ENCODE measurements at places on chromosomes 1 and 21.

DNA sequence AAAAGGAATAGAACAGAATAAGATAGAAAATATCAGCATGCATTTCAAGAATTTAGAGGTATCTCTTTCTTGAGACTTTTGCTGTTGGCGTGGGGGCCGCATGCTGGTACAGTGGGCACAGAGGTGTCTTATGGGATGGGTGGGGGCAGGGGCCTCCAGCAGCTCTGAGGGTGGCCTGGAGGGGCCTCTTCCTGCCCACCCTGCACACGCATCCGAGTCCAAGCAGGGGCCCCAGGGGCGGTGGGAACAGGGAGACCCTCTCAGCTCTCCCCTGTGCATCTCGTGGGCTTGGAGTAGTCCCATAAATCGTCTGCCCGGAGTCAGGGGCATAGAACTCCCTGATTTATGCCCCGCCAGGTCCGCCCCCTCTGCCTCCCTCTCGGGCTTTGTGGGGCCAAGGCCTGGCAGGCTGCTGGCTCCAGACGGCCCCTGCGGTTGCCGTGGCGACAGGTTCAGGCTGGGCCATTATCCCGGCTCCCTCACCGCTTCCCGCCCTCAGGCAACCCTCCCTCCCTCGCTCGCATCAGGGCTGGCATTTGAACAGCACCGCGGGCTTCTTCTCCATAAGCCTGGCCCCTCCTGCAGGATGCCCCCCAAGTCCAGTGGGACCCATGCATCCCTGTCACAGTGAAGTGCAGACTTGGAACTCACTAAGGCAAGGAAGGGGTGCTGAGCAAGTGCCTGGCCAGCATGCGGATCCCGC is 133.2 kb upstream of the ZBTB40 start:
- no peak overlapping the region for H3K4me3 ChIP-seq
- H3K27me3 ChIP-seq: peaks cover 88% of the 10 kb centered on the region
- H3K36me3 ChIP-seq: no peaks in the 10 kb centered on the region
- H3K4me1 ChIP-seq: no peaks in the 10 kb centered on the region

- peaks cover 41% of the 10 kb centered on the region for H3K4me1 ChIP-seq
- no peaks in the 10 kb centered on the region for H3K36me3 ChIP-seq
- no peak overlapping the region for H3K4me3 ChIP-seq
- no peaks in the 10 kb centered on the region for H3K27me3 ChIP-seq
- H3K27ac ChIP-seq: peak overlapping the region; percentile 31
These were observed 7.4 kb upstream of the RGS13 start for GRCh38 chr1:192628396-192629057.

DNA sequence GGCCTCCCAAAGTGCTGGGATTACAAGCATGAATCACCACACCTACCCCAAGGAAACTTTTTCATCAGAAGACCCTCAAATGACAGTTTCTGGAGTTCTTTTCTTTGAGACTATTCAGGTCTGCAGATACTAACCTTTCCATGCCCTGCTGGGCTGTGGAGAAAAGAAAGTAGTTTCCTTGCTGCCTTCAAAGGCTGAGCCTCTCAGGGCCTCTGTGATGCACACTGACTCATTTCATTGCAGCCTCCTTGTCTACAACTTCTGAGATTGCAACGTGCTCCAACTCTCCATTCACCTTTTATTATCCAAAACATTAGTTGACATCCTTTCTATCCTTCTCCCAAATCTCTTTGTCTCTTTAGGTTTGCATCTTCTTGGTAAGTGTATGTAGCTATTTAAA is 8.8 kb upstream of the SAMSN1 start:
- no peaks in the 10 kb centered on the region for H3K27me3 ChIP-seq
- no peaks in the 10 kb centered on the region for H3K4me1 ChIP-seq
- no peaks in the 10 kb centered on the region for H3K36me3 ChIP-seq
- no peak for DNase-seq
- no peak overlapping the region for H3K4me3 ChIP-seq
- H3K27ac ChIP-seq: no peak overlapping the region

GRCh38 chr1:89465201-89465600 is 59.4 kb upstream of the LRRC8B start:
- no peaks in the 10 kb centered on the region for H3K4me1 ChIP-seq
- H3K27me3 ChIP-seq: peaks cover 15% of the 10 kb centered on the region
- no peak overlapping the region for H3K27ac ChIP-seq
- no peak overlapping the region for H3K4me3 ChIP-seq

- no peaks in the 10 kb centered on the region for H3K36me3 ChIP-seq
- no peaks in the 10 kb centered on the region for H3K27me3 ChIP-seq
- H3K27ac ChIP-seq: no peak overlapping the region
- no peak for DNase-seq
- no peaks in the 10 kb centered on the region for H3K4me1 ChIP-seq
- H3K4me3 ChIP-seq: no peak overlapping the region
These were observed 26.3 kb downstream of the SERINC2 start for GRCh38 chr1:31439276-31439675.

- H3K27me3 ChIP-seq: peaks cover 45% of the 10 kb centered on the region
- no peak for DNase-seq
- H3K4me3 ChIP-seq: no peak overlapping the region
These were observed 111.1 kb upstream of the ETV3 start for GRCh38 chr1:157249326-157249725.

DNA sequence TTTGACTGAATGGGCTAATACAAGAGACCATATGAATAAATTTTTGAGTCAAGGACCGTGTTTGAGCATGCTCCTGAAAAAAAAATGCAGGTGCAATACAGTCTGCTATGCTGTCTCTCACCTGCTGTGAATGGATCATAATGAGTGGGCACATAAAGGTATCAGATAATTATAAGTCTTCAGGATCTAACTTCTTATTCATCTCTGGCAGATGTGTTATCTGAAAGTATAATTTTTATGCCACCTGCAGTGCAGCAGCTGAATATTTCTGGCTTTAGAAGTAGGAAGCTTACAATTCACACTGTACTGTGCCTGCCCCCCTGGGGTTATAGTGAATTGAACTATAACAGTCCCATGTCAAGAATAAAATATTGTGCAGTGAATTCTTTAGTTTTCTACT is 333.3 kb downstream of the MRPL39 start:
- no peaks in the 10 kb centered on the region for H3K27me3 ChIP-seq
- no peak overlapping the region for H3K4me3 ChIP-seq
- no peak overlapping the region for H3K27ac ChIP-seq
- H3K4me1 ChIP-seq: no peaks in the 10 kb centered on the region

DNA sequence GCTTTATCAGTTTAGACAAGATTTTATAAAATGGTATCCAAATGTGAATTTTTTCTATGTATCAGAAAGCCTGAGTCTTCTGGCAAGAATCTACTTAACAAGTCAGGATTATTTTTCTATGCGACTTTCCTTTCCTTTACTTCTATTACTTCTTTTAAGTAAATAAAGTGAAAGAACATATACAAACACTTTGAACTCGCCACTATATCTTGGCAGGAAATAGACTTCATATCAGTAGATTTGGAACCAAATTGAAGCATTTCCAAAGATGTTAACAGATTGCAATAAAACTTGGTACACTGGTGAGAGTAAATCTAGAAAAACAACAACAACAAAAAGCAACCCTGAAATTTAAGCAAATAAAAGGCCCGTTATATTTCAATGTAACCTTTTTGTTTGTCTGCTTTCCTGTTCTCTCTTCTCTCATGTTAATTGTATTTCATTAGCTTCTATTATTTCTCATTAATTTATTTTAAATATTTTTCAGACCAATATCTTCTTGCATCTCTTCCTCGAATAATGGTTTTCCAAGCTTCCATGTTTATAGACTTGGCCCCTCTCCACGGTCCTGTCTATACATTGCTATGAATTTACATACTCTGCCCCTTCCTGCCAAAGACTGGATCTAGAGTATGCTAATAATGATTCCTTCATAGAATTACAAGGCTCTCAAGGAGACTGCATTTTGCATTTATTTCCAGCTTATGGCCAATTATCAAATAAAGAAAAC is 843.6 kb downstream of the ADGRL2 start:
- H3K27ac ChIP-seq: no peak overlapping the region
- no peaks in the 10 kb centered on the region for H3K27me3 ChIP-seq
- no peak overlapping the region for H3K4me3 ChIP-seq
- DNase-seq: no peak

DNA sequence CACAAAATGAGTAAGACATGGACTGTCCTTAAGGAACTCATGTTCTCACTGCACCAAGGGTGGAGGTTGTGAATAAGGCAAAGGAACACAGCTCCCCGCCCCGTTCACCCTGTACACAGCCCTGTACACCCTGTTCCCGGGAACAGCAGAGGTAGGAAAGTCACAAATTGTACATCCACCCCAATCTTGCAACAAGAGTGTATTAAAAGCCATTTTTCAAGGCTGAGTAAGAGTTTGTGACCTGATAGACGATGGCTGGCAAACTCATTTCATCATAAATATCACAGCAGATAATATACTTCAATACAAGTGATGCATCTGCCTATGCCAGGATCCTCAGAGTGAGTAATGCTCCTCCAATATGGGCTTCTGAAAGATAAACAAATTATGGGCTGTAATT is 52.5 kb upstream of the CAMK1G start:
- no peak overlapping the region for H3K27ac ChIP-seq
- DNase-seq: no peak
- no peaks in the 10 kb centered on the region for H3K4me1 ChIP-seq
- H3K4me3 ChIP-seq: no peak overlapping the region

DNA sequence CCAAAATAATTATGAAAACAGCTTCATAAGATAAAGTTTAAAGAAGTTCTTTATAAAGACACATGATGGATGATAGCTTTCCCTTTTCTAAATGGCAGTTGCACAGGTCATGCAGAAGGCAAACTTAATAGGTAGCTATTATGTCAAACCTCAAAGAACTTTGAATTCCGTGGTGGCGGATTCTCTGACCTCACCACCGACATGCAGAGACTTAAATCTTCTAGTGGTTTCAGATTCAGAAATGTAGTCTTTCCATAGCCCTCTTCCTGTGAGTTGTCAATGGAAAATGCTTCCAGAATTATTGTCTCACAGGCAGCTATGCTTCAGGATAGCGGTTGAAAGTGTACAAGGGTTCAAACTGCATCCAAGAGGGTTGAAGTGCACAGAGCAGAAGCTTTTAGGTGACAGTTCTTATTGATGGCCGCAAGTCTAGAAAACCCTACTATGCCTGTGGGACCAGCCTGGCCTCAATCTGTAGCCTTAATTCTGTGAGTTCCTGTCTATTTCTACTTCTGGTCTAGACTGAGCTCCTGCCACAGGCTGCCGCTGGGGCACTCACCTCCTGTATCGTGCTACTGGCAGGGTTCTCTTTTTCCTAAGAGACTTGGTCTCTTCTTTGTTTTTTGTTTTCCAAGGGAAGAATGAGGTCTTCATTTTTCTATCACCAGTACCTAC is 117.0 kb upstream of the ERRFI1 start:
- H3K27me3 ChIP-seq: no peaks in the 10 kb centered on the region
- no peak overlapping the region for H3K27ac ChIP-seq
- no peak for DNase-seq
- no peaks in the 10 kb centered on the region for H3K36me3 ChIP-seq
- H3K4me3 ChIP-seq: no peak overlapping the region
- H3K4me1 ChIP-seq: no peaks in the 10 kb centered on the region

- peaks cover 33% of the 10 kb centered on the region for H3K27me3 ChIP-seq
- H3K4me3 ChIP-seq: peak overlapping the region; percentile 77
- peak; percentile 46 for DNase-seq
- peak overlapping the region; percentile 88 for H3K27ac ChIP-seq
- peaks cover 33% of the 10 kb centered on the region for H3K4me1 ChIP-seq
- no peaks in the 10 kb centered on the region for H3K36me3 ChIP-seq
These were observed 1.5 kb upstream of the BATF3 start for GRCh38 chr1:212700892-212701819.

DNA sequence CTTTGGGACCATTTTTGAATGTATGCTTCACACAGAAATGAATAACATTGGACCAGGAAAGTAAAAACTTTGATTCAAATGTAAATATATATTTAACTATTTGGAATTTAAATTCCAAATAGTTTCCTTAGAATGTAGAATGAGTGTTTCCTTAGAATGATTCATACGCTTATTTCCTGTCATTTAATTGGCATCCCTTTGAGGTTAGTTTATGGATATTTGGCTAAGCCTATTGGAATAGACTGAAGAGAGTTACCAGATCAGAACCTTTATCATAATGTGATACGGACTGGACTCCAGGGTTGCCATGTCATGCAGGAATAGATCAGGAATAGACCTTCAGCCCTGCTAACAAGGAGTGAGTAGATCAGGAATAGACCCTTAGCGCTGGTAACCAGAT is 133.1 kb downstream of the TNNI3K start:
- H3K27me3 ChIP-seq: no peaks in the 10 kb centered on the region
- no peak for DNase-seq
- peaks cover 36% of the 10 kb centered on the region for H3K36me3 ChIP-seq

- no peaks in the 10 kb centered on the region for H3K4me1 ChIP-seq
- no peak overlapping the region for H3K27ac ChIP-seq
- no peaks in the 10 kb centered on the region for H3K27me3 ChIP-seq
- H3K36me3 ChIP-seq: no peaks in the 10 kb centered on the region
- H3K4me3 ChIP-seq: no peak overlapping the region
- DNase-seq: no peak
These were observed 845.6 kb downstream of the ADGRL2 start for GRCh38 chr1:82646336-82646735.

DNA sequence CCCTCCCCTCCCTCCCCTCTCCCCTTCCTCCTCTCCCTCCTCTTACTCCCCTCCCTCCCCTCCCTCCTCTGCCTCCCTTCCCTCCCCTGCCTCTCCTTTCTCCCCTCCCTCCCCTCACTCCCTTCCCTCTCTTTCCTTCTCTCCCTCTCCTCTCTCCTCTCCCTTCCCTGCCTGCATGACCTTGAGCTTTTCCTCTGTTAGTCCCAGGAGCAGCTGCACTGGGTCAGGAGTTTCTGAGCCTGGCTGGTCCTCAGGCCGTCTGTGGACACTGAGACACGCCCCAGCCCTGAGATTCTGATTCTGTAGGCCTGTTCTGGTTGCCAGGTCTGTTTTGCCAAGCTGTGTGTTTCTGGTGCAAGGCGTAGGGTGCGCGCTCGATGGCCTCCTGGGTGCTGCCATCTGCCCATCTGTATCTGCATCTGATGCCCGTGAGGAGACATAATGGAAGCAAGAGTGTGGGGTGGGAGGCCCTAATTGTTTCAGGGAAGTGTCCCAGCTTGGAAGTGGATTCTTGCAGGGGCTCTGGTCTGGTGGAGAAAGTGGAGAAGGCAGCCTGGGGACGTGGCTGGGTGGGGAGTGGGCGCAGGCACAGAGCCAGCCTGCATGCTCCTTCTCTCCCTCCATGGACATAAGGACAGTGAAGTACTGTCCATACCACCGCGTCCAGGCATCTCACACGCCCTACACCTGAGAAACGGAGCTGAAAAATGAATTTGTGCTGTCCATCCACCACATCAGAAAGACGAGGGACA is 97.2 kb downstream of the WDR4 start:
- H3K4me3 ChIP-seq: peak overlapping the region; percentile 54
- H3K27me3 ChIP-seq: peaks cover 87% of the 10 kb centered on the region
- no peaks in the 10 kb centered on the region for H3K36me3 ChIP-seq
- H3K4me1 ChIP-seq: peaks cover 31% of the 10 kb centered on the region
- peak overlapping the region; percentile 92 for H3K27ac ChIP-seq

- H3K4me3 ChIP-seq: no peak overlapping the region
- H3K27me3 ChIP-seq: no peaks in the 10 kb centered on the region
- H3K4me1 ChIP-seq: no peaks in the 10 kb centered on the region
- DNase-seq: no peak
These were observed 174.5 kb downstream of the PLPPR4 start for GRCh38 chr1:99438656-99439230.

Measured in left ventricle myocardium inferior (tissue), 1 donor.